ENCODE measurements at places on chromosomes 12 and 14. TPM values are rescaled to one million over a fixed set of nuclear protein-coding genes. Genes with fewer than 3 reads are reported as not detected.

DNA sequence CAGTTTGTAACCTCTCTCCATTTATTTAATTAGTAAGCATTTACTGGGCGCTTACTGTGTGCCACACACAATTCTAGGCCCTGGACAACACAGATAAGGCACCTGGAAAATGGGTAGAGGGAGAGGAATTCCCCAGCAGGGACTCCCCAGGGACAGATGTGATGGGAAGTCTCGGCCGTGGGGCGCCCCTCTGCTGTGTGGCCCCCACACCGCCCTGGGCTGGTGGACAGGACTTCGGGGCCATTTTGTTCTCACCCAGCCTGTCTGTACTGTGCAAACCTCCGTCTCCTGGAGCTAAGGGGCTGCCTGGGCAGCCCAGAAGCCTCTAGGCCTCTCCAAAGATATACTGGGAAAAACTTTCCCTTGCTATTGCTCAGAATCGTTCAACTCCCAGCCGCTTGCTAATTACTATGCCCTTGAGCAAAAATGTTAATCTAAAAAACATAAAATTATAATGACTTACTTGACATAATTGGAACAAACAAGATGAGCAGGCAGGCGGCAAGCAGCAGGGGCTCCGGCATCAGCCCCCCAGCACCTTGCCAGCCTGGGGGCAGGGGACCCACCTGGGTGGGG, 64.4 kb upstream of the NCOR2 start:
- no peak for DNase-seq

- no peak for DNase-seq
These were observed 631.8 kb downstream of the TMTC2 start for GRCh38 chr12:83318386-83319098.

- DNase-seq: no peak
These were observed 103.8 kb downstream of the OSBPL8 start for GRCh38 chr12:76455582-76456345.

DNA sequence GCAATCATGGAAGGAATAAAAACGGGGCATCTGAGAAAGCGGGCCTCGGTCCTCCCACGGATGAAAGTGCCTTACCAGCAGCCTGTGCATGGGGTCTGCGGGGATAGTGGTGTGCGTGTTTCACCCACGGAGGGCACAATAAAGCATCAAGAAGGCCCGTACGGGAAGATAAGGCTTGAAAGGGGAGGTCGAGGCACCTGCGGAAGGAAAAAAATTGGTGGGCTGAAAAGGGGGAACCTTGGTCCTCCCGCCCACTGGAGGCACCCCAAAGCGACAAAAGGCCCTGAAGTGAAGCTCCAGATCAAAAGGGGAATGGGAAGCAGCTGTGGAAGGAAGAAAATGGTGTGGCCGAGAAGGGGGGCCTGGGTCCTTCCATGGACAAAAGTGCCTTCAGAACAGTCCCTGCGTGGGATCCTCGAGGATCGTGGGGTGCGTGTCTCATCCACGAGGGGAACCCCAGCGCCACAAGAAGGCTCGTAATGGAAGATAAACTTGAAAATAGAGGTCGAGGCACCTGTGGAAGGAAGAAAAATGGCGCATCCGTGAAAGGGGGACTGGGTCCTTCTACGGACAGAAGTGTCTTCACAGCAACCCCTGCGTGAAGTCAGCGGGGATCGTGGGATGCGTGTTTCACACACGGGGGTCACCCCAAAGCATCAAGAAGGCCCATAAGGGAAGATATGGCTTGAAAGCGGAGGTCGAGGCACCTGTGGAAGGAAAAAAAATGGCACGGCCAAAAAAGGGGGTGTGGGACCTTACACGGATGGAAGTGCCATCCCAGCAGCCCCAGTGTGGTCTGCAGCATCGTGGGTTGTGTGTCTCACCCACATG, 276.9 kb downstream of the ALG10 start:
- no peak for DNase-seq

Gene NRXN3
- polyA plus RNA-seq: 1.3 TPM

GRCh38 chr12:5094551-5094950, 50.9 kb downstream of the KCNA5 start:
- no peak for DNase-seq

Gene OASL
- polyA plus RNA-seq: 0.41 TPM

- no peak for DNase-seq
These were observed 180.0 kb downstream of the ESR2 start for GRCh38 chr14:64114166-64114565.

GRCh38 chr12:75790219-75790618, 241.4 kb downstream of the PHLDA1 start:
- DNase-seq: no peak

DNA sequence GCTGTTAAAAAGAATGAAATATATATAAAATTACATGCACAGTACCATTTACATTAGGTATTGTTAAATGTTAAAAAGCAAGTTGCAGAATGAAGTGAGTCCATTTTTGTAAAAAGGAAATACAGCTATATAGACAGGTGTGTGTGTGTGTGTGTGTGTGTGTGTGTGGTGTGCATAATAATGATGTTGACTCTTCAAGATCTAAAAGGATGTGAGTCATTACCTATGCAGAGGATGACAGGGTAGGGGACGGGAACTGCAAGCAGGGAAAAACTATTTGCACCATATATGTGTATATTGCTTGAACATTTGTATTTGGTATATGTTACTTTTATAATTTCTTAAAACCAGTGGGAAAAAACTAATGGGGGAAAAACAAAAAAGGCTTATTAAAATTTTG, 3.1 kb downstream of the C14orf39 start:
- no peak for DNase-seq

GRCh38 chr12:44158746-44159145, 322.9 kb downstream of the TMEM117 start:
- DNase-seq: no peak

DNA sequence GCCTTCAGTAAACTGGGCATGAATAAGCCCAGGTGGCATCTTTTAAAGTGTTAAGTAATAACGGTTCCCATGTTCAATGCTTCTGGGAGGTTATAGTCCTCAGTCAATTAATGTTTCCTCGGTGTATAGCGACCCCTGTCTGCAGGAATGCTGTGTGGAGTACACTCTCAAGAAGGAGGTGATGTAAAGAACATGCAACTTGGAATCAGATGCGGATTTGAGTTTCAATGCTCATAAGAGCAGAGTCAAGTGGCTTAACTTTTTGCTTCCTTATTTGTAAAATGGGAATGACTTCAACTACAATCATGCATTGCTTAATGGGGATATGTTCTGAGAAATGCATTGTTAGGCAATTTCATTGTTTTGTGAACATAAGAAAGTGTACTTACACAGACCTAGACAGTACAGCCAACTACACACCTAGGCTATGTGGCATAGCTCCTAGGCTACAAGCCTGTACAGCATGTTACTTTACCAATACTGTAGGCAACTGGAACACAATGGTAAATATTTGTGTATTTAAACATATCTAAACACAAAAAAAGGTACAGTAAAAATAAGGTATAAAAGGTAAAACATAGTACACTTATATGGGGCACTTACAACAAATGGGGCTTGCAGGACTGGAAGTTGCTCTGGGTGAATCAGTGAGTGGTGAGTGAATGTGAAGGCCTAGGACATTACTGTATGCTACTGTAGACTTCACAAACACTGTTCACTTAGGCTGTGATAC, 6.7 kb upstream of the MRPS35 start:
- DNase-seq: peak; percentile 74

- DNase-seq: no peak
These were observed 42.9 kb downstream of the P2RX4 start for GRCh38 chr12:121252712-121253345.

Gene HOXC4
- polyA plus RNA-seq: 4.8 TPM

Gene PTPRB
- 35.9 TPM for polyA plus RNA-seq

GRCh38 chr12:121592320-121592719, 11.5 kb upstream of the KDM2B start:
- no peak for DNase-seq

DNA sequence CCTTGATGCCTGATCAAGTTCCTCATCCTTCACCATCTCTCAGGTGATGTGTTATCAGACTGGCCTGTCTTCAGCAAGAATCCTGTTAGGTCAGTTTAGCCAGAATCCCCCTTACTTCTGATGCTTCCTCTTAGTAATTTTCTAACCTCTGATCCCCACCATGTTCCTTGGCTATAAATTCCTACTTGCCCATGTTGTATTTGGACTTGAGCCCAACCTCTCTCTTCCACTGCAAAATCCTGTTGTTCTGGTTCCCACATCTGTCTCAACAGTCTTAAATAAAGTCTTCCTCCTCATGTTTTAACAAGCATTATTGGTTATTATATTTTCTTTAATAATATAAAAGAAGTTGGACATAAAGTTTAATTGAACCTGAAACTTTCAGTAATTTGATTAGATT, 987.8 kb upstream of the USP15 start:
- DNase-seq: no peak

DNA sequence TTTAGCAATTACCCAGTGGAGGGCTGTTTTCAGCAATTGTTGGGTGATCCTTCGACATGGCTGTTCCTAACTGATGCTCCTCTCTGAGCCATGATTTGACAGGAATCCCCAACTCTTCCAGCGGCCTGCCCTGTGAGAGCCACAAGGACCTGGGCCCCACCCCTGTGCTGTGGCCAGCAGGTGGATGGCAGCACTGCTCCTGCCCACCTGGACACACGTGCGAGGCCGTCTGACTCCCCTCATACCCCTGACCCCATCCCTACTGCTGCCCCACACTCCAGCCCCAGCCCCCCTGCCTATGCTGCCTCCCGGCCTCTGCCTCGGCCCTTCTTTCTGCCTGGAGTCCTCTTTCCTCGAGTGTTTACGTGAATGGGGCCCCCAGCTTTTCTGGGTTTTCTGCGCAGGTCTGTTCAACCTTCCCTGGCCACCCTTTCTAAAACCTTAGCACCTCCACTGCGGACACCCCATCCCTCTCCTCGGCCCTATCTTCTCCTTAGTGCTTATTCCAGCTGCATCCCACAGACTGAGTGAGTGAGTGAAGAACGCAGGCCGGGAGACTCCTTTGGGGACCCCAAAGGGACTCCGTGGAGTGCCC, 111.4 kb downstream of the DICER1 start:
- DNase-seq: no peak
